HCT116 (cell line): ENCODE measurements at places on chromosomes 5 and 9.
A peak's percentile ranks its signal among the peaks of the same experiment; 100 is the strongest.

GRCh38 chr5:123937230-123937629, 425.3 kb downstream of the CSNK1G3 start:
- peak; percentile 72 for DNase-seq

DNA sequence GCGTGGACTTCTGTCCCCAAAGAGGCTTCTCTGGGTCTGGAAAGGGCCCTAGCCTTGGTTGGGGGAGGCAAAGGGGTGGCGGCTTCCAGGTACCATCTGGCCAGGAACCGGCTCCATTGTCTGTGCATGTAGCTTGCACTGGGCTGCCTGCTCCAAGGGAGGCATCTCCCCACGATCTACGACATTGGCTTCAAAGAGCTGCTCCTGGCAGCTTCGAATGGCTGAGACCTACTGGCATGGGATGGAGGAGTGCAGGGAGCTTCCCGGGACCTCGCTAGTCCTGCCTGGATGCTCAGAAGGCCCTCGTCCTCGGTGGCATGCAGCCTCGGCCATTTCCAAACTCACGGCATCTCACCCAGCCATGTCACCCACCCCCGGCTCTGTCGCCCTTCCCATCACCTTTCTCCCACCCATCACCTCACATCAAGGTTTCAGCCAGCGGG, 137.8 kb downstream of the KCNIP1 start:
- DNase-seq, result no peak

DNA sequence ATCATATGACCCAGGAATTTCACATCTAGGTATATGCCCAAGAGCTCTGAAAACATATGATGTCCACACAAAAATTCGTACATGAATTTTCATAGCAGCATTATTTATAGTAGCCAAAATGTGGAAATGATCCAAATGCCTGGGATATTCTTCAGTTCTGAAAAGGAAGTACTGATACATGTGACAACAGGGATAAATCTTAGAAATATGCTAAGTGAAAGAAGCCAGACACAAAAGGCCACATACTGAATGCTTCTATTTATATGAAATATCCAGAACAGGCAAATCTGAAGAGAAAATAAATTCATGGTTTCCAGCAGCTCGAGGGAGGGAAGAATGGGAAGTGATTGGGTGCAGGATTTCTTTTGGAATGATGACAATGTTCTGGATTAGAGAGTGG, 16.8 kb upstream of the ZBTB43 start:
- DNase-seq, result no peak

DNA sequence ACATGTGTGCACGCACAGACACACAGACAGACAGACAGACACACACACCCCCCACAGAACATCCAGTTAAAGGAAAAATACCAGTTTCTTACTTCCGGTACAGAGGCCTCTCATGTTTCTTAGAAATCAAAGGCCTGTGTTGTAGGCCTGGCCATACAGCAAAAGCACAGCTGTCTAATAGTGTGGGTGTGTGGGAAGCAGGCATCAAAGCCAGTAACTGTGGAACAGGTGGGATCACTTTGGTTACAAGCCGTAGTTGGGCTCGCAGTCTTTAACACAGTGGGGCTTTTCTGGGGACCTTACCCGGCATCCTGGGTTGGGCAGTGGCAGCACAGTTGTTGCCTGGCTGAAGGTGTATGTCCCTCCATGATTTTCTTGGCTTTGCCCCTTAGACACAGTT, 55.2 kb downstream of the FBXL7 start:
- no peak for DNase-seq

- DNase-seq, result no peak
These were observed 110.8 kb upstream of the SLC1A3 start for GRCh38 chr5:36495611-36496010.

GRCh38 chr9:115413766-115414382, 295.9 kb upstream of the TNC start:
- DNase-seq, result no peak

- no peak for DNase-seq
These were observed 58.0 kb downstream of the PTPN3 start for GRCh38 chr9:109440117-109440515.

DNA sequence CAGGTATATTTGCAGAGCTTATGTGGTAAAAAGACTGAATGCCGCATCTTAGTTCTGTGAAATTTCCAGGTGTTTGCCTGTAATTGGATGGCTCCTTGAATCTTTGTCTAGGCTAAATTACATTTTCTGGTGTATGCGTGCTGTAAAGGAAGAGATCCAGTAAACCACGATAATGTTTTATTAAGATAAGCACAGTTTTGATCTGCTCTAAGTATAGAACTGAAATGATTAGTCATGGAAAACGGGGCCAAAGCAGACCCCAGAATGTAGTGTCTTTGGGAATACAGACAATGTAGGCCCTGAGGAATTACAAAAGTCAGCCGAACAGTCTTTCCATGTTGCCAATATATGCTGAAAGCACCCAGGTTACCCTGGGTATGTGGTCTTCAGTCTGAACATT, 257.3 kb downstream of the FANCC start:
- DNase-seq, result no peak

- no peak for DNase-seq
These were observed 88.8 kb upstream of the PAM start for GRCh38 chr5:102666164-102666946.

DNA sequence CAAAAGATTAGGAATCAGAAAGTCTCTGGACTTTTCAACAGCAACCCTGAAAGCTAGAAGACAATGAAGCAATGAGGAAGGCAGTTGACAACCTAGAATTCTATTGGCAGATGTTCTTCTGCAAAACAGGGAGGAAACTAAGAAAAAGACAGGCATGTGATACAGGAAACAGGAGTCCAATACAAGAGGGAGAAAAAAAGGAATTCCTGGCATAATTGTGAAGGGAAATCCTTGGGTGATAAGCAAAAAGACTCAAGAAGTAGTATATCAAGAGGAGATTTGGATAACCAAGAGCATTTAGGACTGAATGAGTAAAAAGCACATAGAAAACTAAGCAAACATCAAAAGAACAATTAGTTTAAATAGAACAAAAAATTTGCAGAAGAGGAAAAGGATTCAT, 58.6 kb downstream of the LPAR1 start:
- no peak for DNase-seq
